Thoracic aorta (tissue), 2 donors: ENCODE measurements at places on chromosomes 13 and 19.

DNA sequence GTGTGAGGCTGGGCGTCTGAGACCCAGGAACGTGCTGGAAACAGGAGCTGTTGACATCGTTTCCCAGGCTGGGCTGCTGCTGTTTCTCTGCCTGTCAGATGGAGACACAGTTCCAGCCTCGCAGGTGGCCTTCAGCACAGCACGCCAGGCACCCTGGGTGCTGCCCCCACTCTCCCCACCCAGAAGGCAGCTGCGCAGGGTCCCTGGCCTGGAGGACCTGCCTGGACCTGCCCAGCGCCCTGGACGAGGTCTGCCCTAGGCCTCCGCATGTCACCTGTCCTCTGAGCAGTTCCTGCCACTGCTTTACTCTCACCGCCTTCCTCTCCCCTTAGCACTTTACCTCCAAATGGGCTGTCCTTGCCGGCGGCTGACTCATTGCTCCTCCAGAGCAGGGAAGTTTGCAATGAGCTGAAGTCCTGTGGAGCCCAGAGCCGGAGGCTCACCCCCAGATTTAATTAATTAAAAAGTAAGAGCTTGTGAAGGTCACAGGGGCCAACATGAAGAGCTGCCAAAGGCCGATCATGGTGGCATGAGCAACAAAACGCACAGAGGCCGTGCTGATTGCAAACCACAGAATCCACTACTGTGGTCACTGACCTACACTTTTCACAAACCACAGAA lies 32.2 kb downstream of the C13orf46 start:
- DNase-seq = peak; percentile 0

- DNase-seq = no peak
Measured at GRCh38 chr19:31600731-31601295, 251.6 kb upstream of the TSHZ3 start.

GRCh38 chr19:41689993-41690800 lies 2.1 kb upstream of the CEACAM7 start:
- DNase-seq = no peak

DNA sequence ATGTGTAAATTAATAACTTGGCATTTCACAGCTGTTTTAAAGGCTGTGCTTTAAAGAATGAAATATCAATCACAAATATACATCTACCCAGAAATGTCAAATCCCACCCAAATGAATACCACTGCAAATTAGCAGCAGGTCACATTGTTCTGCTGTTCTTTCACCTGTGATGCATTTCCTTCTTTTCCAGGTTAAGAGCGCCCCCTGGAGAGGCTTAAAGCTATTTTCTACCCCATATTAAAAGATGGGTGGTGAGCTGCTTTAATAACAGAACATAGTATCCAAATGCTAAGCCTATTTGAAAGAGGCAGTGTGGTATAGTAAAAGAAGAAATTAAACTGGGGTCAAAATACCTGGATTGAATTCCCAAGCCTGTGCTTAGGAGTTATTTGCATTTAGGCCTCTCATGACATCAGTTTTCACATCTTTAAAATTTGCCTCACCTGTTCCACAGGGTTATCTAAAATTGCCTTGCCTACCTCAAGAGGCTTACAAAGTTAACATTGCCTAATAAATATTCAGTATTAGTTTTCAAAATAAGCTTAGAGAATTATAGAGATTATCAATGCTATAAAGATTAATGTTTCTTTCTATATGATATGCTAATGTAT lies 396.9 kb upstream of the SLITRK5 start:
- DNase-seq = no peak

DNA sequence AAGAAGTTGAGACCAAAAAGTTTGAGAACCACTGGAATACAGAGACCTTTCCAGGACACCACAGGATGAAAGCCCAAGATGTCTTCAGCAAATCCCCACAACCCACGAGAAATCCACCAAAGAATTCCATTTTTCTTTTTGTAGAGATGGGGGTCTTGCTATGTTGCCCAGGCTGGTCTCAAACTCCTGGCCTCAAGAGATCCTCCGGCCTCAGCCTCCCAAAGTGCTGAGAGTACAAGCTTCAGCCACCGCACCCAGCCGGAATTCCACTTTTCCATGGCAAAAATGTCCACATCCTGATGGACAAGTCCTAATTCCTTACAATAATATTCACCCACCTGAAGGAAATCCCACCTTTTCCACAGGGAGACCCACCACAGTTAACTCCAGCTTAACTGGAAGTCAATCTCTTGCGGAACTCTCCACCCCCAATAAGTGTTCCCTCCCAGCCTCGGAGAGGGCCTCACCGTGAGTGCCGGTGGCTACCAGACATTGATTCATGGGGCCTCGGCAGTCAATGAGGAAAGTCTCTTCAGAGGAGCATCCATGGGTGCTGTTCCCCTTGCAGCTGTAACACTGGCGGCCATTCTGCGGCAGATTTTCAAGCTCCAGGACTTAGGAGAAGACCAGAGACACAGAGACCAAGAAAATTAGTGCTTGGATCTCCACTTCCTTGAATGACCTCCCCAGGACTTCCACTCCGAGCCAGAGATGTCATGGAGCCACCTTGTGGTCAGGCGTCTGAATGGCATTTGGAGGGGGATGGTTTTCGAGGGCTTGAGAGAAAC lies 12.3 kb upstream of the CADM4 start:
- DNase-seq = no peak

DNA sequence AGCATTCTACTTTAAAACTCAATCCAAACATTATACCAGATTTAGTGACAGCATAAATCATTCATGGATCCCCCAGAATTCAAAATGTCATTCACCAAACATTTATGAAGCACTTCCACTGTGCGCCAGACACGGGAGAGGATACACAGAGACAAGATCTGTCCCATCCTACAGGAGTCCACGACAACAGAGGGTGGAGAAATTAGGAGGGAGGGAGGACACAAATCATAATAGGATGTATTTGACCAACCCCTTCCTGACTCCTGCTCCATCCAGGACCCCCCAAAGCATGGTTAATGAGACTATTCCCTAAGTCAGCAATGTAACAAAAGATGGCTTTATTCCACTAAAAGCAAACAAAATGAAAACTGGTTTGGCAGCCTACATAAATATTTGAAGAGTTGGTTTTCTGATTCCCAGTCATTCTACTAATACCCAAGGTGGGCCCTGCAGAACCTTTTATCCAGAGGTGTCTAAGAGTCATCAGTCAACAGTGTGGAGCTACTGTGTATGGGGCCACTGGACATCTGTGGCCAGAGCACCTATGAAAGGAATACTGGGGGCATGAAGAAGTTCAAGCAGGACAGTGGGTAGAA lies 62.8 kb upstream of the DOCK9 start:
- no peak for DNase-seq

DNA sequence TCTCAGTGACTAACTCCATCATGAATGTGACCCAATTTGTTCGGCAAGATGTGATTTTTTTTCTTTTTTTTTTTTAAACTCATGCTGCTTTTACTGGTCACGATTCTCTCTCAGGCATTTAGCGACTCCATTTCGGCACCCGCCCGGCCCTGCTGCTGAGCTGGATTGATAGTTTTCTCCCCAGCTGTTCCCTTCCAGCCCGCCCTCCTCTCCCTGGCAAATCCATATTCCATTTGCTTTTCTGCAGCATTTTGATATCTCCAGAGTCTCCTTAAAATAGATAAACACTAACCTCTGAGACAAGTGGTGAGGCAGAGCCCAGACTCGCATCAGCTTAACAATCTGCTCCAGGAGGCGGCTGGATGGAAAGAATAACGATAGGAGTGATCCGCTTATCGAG lies 55.5 kb upstream of the KATNAL1 start:
- DNase-seq = no peak

DNA sequence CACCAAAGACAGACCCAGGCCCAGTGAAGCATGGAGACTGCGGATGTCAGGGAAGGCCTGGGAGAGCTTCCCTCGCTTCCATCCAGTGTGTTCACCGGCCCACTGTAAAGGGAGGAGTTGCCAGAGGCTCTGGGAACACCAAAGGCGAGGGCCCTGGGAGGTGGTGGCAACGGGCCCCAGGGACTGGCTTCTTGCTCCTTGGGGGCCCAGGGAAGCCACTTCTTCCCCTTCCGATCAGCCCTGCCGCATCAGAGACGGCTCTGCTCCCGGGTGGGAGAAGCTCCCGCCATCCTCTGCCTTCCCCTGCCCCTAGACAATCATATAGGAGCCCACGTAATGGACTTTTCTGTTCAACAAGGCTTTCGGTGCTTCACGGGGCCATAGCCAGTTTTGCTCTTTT lies 83.4 kb upstream of the GPR183 start:
- no peak for DNase-seq

DNA sequence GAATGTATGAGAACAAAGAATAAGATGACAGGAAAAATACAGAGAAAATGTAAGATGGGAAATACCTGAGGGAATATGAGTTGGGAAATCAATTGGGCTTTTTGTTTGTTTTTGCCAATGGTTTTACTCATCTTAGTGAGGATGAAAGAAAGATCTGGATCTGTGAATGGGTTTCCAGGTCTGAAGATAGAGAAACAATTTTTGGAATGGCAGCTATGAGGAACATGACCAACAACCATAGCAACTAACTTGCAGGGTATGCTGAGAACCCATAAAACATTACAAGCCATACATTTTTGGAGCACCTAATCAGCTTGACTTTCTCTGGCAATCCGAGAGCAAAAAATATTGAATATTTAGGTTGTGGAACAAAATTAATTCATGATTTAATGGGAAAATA lies 290.0 kb downstream of the KCTD12 start:
- no peak for DNase-seq

DNA sequence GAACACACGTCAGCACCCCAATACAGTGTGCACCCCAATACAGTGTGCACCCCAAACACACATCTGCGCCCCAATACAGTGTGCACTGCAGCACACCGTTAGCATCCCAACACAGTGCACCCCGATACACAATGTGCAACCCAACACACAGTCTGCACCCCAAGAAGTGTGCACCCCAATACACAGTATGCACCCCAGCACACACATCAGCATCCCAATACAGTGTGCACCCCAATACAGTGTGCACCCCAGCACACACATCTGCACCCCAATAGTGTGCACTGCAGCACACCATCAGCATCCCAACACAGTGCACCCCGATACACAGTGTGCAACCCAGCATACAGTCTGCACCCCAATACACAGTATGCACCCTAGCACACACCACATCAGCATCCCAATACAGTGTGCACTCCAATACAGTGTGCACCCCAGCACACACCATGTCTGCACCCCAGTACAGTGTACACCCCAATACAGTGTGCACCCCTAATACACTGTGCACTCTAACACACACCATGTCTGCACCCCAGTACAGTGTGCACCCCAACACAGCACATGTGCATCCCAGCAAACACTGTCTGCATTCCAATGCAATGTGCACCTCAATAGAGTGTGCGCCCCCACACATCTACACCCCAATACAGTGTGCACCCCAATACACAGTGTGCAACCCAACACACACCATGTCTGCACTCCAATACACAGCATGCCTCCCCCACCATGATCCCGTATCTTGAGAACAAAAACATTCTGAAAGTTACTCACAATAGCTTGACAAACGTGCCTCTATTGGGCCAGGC lies 855 bp upstream of the CARS2 start:
- no peak for DNase-seq

DNA sequence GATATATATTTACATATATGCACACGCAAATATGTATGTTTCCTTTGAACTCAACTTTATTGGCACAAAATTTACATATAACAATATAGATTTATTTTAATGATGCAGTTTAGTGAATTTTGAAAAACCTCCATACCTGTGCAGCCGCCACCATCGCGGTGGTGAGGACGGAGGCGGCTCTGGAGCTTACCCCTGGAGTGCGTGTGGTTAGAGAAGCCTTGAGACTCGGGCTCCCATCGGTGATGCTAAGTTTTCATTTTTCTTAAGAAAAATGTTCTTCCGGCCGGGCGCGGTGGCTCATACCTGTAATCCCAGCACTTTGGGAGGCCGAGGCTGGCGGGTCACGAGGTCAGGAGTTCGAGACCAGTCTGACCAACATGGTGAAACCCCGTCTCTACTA lies 31.8 kb downstream of the GJA3 start:
- no peak for DNase-seq

- no peak for DNase-seq
Measured at GRCh38 chr19:8657869-8658268, 27.4 kb downstream of the NFILZ start.

DNA sequence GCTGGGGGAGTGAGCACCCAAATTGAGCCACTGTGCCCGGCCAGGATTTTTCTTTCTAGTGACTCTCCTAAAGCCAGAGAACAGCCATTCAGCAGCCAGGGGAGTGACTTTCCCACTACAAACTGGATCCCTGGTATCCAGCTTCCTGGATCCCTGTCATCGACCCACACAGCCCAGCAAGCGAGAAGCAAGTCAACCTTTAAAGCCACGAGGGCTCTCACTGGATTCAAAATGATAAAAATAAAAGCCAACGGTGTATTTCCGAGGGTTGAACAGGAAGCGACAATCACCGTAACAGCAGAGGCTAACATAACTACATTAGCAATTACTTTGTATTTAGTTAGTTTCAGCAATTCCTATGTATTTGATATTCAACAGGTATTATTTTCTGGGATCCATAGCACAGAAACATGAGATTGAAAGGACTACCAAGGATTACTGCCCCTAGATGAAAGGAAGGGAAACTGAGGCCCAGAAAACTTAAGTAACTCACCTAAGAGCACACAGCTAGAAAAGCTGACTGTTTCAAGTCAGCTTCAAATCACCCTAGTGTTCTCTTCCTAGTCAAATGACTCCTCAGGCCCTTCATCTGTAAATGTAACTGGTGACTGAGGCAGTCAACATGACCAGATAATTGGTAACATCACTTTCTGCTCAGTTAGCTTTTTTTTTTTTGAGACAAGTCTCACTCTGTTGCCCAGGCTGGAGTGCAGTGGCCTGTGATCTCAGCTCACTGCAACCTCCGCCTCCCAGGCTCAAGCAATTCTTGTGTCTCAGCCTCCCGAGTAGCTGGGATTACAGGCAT lies 2.7 kb downstream of the RFX1 start:
- DNase-seq = no peak

DNA sequence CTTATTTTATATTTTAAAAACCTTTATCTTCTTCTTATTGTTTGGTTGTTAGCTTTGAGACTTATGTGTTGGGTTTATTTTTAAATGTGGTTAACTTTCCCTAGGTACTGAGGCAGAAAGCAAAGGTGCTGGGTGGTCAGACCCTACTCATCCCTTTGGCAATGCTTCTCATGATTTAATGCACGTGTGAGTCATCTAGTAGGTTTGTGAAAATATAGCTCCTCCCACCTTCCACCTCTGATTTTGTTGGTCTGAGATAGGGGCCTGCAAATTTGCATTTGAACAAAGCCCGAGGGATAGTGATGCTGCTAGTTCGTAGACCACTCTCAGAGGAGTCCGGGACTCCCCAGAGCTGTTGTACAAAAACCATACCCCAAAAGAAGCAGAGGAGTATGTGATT lies 771.3 kb upstream of the ARGLU1 start:
- no peak for DNase-seq
